ENCODE measurements at places on chromosomes 12 and 14. TPM values are rescaled to one million over a fixed set of nuclear protein-coding genes. Genes with fewer than 3 reads are reported as not detected.

Gene COA8
- 27.6 TPM for total RNA-seq

Gene CCDC175
- 0.71 TPM for total RNA-seq

Gene PGF
- total RNA-seq: 33.7 TPM

Gene OTOGL
- total RNA-seq: 0.62 TPM

Gene RIMBP2
- 1.0 TPM for total RNA-seq

Gene FLRT2
- 91.4 TPM for total RNA-seq

GRCh38 chr14:24338843-24339242 lies 948 bp downstream of the RIPK3 start:
- DNase-seq: no peak

DNA sequence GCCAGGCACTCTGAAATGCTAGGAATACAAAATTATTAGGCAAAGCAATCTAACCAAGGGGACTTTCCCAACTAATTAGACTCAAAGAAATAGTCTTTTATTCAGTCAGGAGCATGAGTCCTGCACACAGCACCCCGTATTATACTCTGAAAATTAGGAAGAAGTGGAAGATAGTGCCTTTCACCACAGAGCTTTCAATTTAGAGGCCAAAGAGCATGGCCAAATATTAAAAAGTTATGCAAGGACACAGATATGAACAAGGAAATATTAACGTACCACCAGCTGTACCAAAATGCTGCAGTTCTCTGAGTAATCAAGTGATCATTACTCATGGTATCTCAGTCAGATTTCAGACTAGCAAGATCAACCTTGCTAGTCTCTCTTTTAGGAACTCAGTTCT lies 22.6 kb upstream of the MDM2 start:
- no peak for DNase-seq

DNA sequence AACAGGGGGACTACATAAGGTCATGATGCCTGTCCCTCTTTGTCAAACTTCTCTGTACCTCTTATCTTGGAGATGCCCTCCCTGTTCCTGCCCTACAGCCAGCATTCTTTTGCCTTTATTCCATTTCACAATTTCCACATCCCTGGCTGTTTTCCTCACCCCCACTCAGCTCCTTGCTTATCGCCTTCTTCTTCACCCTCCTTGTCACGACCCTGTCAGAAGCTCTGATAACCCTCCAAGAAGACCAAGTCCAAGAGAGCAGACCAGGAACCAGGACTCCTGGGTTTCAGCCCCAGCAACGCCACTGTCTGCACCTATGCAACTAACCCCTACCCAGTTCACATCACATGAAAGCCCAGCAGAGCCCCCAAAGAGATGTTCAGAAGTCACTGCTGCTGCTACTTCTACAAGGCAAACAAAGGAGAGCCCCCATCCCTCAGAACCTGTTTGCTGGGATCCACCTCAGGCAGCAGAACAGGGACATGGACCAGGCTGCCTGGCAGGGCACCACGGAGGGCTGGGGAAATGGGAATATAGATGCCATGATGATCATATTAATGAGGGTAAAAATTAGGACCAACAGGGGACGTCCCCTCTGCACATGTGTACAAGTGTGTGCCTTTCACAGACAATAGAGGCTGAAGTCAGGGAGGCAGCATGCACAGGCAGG lies 92.8 kb downstream of the SINHCAF start:
- no peak for DNase-seq

- DNase-seq: no peak
Measured at GRCh38 chr12:92556141-92556540, 146.6 kb upstream of the PLEKHG7 start.

- DNase-seq: no peak
Measured at GRCh38 chr14:55092341-55092740, 36.7 kb upstream of the LGALS3 start.

GRCh38 chr12:5088586-5089264 lies 45.0 kb downstream of the KCNA5 start:
- no peak for DNase-seq

DNA sequence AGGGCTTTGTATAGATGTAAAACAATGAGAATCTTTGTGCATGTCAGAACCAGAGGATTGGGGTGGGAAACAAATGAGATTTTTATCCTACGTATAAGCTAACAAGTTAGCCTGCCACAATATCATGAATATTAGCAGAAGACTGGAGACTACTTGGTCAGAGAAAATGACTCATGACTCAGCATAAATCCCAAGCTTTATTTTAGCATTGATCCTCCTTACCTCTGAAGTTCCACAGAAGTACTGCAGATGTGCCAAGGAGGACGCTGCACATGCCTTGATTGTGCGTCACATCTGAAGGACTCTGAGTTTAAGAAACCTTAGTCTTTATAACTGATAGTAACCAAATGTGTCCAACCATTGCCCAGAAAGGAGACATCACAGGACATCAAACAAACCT lies 234.0 kb upstream of the RPL10L start:
- DNase-seq: no peak

- no peak for DNase-seq
Measured at GRCh38 chr14:68216079-68216478, 396.5 kb downstream of the RAD51B start.

DNA sequence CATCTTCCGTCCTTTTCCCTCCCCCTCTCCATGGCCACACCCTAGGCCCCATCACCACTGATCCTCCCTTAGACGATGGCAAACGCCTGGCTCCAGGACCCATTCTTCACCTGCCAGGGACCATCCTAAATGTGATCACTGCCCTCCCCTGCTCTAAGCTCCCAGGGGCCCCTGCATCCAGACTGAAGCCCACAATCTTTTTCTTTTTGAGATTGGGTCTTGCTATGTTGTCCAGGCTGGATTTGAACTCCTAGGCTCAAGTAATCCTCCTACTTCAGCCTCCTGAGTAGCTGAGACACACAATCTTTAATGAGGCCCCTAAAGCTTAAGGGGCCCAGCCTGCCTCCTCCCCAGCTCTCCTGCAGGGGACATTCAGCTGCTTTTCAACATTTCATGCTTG lies 15.3 kb downstream of the RBM19 start:
- DNase-seq: no peak

DNA sequence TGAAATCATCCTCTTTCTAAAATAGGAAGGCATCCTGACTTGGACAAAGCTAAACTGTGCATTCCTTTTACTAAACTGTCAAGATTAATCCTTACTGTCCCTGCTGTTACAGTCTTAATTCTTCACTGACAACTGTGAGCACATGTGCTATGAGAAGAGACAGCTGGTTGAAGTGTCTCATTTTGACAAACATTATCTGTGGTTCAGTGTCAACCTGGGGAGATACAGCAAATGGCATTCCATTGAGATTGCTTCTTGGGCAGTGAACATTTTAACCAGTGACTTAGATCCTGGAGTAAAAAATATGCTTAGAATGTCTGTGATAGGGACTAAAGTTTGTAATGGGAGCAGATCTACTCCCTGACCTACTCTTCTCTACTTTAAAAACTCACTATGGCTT lies 552.6 kb upstream of the ATP2B1 start:
- DNase-seq: no peak

- no peak for DNase-seq
Measured at GRCh38 chr14:91693346-91693745, 38.5 kb downstream of the CATSPERB start.

DNA sequence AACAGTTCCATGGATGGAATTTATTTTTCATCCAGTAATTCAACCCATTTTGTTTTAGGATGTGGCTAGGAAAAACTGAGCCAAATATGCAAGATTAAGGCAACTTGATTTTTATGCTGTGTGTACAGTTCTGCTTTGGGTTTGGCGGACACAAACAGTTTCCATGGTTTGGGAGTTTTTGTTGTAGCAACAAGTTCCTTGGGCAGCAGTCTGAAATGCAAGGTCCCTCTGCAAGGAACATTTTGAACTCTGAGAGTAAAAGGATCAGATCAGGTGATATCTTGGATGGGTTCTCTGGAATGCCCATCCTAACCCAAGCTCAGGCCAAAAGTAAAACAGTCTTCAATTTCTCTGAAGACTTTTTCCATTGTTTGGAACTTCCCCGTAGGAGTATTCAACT lies 161.2 kb downstream of the TMX1 start:
- no peak for DNase-seq

- DNase-seq: no peak
Measured at GRCh38 chr12:24421759-24422158, 472.3 kb upstream of the SOX5 start.

DNA sequence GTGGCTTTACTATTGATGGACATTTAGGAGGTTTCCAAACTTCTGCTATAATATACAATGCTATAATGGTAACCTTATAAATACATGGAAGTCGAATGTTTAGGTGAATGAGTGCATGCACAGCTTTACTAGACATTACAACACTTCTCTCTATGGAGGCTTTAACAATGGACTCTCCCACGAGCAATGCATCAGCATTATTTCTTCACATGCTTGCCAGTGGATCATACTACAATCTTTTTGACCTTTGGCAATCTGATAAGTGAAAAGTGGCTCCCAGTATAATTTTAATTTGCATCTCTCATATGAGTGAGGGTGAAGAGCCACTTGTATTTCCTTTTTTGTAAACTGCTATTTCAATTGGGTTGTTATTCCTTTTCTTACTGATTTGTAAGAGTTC lies 18.2 kb downstream of the RDH12 start:
- no peak for DNase-seq

GRCh38 chr12:128312661-128313060 lies 45.7 kb downstream of the TMEM132C start:
- DNase-seq: no peak

DNA sequence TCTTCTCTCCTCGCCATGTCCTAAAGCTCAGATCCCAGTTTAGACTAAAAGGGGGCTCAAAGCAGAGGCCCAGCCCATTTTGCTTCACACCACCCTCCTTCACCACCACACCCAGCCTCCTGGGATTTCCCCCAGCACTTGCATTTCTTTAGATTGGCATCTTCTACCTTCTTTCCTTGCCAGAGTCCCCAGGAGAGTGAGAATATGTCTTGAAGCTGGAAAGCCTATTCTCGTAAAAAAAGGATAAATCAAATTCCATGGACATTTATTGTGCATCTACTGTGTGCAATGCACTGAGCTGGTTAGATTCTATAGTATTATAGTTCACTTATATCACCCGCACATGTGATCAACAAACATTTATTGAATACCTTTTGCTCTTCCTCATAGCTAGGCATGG lies 10.2 kb downstream of the FBXW8 start:
- no peak for DNase-seq
